ENCODE measurements at places on chromosomes 7 and 10.

- DNase-seq, result no peak
These were observed 188.4 kb downstream of the PPP1R17 start for GRCh38 chr7:31875424-31875823.

DNA sequence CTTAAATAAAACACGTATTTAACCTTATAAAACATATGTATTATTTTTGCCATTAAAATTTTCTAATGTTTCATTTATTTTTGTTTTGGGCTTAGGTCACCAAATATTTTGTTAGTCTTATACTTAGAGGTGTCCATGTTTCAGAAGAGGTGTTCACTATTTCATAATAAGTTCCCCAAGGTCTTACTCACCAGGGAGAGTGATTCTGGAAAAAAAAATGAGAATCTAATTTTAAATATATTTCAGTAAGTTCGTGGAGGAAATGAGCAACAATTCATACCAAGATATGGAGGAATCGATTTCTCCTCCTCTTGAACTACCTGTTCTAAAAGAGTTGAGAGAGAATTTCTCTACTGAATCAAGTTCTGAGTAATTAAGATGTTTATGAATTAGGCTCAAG, 271.6 kb upstream of the SLC26A5 start:
- no peak for DNase-seq

DNA sequence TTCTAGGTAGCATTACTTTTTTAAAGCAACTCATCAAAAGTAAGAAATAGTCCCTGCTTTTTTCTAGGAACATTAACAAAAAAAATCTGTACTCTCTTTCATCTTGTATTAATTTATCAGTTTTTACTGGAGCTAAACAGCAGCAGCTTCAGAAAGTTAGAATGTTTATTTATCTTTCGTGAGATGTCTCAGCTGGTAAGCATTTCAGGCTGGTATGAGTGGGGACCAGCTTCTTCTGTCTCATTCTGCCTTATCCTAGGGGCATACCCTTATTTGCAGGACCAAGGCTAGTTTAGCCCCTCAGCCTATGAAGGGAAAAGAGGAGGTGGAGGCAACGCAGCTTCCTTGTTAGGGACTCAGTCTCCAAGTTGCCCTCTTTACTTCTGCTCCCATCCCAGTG, 35.1 kb downstream of the LANCL2 start:
- DNase-seq, result no peak

DNA sequence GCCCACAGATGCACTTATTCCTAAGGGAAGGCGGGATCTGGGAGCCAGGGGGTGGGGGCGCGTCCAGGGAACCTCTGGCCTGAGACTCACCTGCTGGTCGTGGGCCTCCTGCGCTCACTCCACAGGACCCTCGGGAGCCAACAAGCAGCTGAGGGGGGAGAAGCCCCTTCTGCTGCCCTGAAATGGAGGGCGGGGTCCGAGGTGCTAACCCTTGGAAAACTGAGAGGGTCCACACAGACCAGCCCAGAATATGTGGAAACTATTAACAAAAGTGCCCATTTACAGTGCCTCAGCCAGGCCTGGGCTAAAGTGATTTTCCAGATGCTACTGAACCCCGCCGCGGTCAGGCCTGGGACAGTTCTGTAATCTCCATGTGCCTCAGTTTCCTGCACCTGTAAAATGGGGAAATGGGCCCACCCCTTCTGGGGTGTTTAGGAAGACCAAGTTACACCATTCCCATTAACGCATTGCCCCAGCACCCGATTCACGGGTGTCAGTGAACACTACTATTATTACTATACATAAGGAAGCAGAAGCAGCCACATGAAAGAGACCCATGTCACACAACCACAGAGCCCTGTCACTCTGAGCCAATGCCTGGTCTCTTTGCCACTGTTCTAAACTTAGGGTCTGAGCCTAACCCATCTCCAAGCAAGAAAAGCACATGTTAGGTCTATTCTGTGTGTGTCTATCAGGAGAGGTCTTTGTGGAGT, 630 bp upstream of the VSTM4 start:
- DNase-seq, result no peak

GRCh38 chr7:82506702-82507101, 63.1 kb upstream of the CACNA2D1 start:
- DNase-seq, result no peak

- DNase-seq, result no peak
These were observed 260.2 kb downstream of the SDHAF3 start for GRCh38 chr7:97377713-97378112.

DNA sequence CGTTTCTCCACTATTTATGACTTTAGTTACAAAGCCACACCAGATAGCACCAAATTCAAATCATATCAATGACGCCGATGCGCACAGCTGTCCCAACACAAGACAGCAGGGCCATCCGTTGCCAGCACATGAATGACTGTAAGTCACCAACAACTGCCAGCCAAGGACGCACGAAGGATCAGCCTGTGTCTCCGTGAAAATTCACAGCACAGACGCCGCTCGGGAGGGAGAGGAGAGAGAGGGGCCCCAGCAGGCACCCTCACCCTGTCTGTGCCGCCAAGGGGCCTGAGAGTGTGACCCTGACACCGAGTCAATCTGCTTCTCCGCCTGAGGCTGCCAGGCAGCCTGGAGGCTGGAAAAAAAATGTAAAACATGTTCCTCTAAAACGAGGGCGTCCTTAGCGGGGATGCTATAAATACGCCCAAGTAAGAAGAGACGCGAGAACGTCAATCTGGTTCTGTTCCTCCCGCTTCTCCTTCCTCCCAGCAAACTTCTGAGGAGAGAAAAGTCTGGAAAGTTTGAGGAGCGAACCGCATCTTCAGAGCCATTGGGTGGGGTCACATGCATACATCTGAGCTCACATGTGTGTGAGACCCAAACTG, 111.2 kb downstream of the PTPRN2 start:
- DNase-seq, result no peak

DNA sequence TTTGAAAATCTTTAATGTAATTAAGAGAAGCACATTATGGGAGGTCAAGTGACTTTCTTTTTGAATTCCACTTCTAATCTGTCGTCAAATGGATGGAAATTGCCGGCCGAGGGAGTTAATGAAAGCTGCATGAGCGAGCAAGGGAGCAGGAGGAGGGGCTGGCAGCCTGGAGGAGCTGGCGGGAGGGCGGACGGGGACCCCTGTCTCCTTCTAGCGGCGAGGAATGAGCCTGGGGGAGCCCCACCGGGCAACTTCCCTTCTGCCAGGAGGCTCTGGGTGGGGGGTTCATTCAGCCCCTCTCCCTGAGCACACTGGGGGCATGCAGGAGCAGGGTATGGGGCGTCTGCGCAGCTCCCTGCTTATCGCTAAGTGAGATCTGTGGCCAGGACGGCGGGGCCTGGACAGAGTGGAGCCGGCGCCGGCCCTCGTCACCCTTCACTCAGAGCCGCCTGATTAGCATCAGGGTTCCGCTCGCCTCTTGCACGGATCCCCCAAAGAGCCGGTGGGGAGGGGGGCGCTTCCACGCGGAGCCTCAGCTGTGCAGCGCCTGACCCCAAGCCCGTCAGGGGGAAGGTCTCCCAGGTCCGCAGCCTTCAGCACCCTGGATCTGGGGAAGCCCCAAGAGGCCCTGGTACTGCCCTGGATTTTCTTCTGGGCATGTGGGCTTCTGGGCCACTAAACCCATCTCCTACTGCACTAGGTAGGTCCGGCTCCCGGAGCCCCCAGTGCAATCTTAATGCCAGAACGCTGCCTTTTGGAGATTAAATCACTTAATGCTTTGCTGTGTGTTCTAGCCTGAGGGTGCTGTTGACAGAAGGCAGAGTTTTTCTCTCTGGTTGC, 680.8 kb downstream of the LRMDA start:
- DNase-seq, result no peak

DNA sequence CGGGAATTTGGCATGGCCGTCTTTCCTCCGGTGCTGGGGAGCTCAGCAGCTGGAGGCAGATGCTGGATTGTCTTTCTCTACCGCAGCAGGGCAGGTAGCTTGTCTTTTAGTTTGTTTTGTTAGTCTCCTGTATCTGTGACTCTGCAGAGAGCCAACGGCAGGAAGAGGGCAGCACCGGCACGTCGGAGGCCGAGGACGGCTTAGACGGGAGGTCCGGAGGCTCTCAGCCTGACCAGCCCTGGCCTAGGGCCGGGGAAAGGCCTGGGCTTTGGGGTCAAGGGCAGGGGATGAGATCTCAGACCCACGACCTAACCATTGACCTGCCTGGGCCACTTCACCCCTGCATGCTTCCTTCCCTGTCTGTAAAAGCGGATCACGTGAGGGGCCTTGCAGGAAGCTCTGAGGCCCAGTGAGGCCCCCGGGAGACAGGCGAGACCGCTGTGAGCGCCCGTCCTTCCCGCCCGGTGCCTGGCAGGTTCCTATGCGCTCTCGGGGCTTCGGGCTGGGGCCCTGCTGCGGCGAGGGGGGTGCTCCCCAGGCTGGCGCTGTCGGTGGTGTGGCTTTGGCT, 72.7 kb downstream of the LHPP start:
- no peak for DNase-seq

DNA sequence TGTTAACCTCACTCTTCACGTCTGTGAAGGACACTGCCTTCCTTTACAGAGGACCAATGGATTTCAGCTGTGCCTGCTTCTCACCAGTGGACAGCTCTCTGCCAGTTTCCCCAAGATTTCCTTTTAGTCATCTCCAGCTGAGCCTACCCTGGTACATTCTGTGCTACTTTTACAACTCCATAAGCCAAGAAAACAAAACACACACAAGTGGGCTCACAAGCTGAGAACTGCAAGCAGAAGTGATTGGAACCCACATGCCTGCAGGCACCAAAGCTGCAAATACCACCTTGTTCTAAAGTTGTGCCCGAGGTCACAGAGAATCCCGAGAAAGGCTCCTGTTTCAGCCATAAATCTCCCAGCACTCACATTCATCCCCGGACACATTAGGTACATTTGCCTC, 636.8 kb downstream of the PHTF2 start:
- DNase-seq, result no peak

DNA sequence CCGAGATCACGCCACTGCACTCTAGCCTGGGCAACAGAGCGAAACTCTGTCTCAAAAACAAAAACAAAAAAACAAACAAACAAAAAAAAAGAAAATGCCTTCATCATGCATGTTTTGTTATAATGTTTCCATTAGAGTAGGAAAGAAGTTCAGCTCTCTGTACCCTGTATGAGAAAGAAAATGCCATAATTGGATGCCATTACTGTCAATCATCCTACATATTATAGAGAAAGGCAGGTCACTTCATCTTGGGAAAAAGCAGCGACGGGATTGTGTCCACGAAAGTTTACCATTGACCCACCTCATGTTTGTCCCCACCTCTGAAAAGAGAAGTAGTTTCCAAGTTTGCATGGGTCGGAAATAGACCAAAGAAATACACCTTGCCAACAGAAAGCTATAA, 33.8 kb downstream of the SEC61G start:
- DNase-seq, result no peak

GRCh38 chr10:28332726-28333125, 29.9 kb upstream of the MPP7 start:
- no peak for DNase-seq
